Natural killer cell (primary cell): ENCODE measurements at places on chromosomes 6 and 20. TPM values are rescaled to one million over a fixed set of nuclear protein-coding genes. Genes with fewer than 3 reads are reported as not detected.

GRCh38 chr6:113304116-113304515, 553.0 kb upstream of the MARCKS start:
- DNase-seq, result no peak
- no peak overlapping the region for H3K4me3 ChIP-seq
- no peaks in the 10 kb centered on the region for H3K4me1 ChIP-seq
- H3K36me3 ChIP-seq, result no peaks in the 10 kb centered on the region
- H3K27ac ChIP-seq, result no peak overlapping the region

DNA sequence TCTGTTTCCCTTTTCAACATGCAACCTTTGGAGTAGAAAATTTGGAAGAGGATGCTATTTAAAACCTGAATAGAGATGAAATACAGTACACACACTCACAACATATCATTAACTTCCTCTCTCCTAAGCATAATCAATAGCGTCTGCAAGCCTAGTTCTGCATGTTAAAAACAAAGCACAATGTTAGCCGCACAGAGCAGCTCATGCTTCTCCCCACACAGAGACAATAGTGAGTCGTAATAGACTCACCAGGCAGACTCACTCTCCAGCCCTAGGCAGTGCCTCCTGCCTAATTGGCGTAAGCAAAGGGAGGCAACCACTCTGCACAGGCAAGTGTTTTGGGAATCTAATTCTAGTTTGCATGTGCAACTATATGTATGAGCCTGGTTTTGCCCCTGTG, 45.8 kb upstream of the ARID1B start:
- no peak for DNase-seq
- H3K27ac ChIP-seq, result no peak overlapping the region
- no peaks in the 10 kb centered on the region for H3K36me3 ChIP-seq
- no peak overlapping the region for H3K4me3 ChIP-seq
- no peaks in the 10 kb centered on the region for H3K27me3 ChIP-seq

GRCh38 chr20:46400828-46401477, 5.5 kb downstream of the ELMO2 start:
- peak overlapping the region; percentile 75 for H3K27ac ChIP-seq
- H3K4me1 ChIP-seq, result peaks cover 73% of the 10 kb centered on the region
- peaks cover 12% of the 10 kb centered on the region for H3K36me3 ChIP-seq
- H3K4me3 ChIP-seq, result no peak overlapping the region
- peak; percentile 85 for DNase-seq
- no peaks in the 10 kb centered on the region for H3K27me3 ChIP-seq

GRCh38 chr20:31568041-31568731, 36.9 kb upstream of the ID1 start:
- peaks cover 24% of the 10 kb centered on the region for H3K36me3 ChIP-seq
- peaks cover 20% of the 10 kb centered on the region for H3K4me1 ChIP-seq
- DNase-seq, result no peak
- H3K27ac ChIP-seq, result no peak overlapping the region
- no peak overlapping the region for H3K4me3 ChIP-seq

- peaks cover 86% of the 10 kb centered on the region for H3K4me1 ChIP-seq
- no peak for DNase-seq
- no peaks in the 10 kb centered on the region for H3K27me3 ChIP-seq
- no peak overlapping the region for H3K4me3 ChIP-seq
These were observed 27.8 kb downstream of the NOL4L start for GRCh38 chr20:32557319-32557718.

GRCh38 chr6:99121748-99122147, 174.0 kb upstream of the FBXL4 start:
- H3K27ac ChIP-seq, result no peak overlapping the region
- H3K27me3 ChIP-seq, result no peaks in the 10 kb centered on the region
- H3K4me3 ChIP-seq, result no peak overlapping the region
- no peaks in the 10 kb centered on the region for H3K36me3 ChIP-seq
- no peak for DNase-seq

GRCh38 chr20:47964149-47964548, 178.9 kb upstream of the SULF2 start:
- no peak for DNase-seq
- no peak overlapping the region for H3K27ac ChIP-seq
- no peaks in the 10 kb centered on the region for H3K4me1 ChIP-seq
- H3K4me3 ChIP-seq, result no peak overlapping the region

- H3K36me3 ChIP-seq, result peaks cover 52% of the 10 kb centered on the region
- no peak overlapping the region for H3K4me3 ChIP-seq
- no peaks in the 10 kb centered on the region for H3K27me3 ChIP-seq
These were observed 20.9 kb upstream of the DYNLRB1 start for GRCh38 chr20:34495307-34495706.

GRCh38 chr20:36645998-36646397, at the start of gene SLA2:
SLA2 (minus strand) TSS chr20:36646196; CDS start chr20:36641335, 4,861 bp downstream.
- peaks cover 57% of the 10 kb centered on the region for H3K4me1 ChIP-seq
- peaks cover 13% of the 10 kb centered on the region for H3K36me3 ChIP-seq
- H3K4me3 ChIP-seq, result peak within 1 kb of the TSS; percentile 54
- peak within 1 kb of the TSS; percentile 85 for H3K27ac ChIP-seq
- peak; percentile 70 for DNase-seq
- H3K27me3 ChIP-seq, result no peaks in the 10 kb centered on the region

GRCh38 chr6:16670183-16670582, 91.1 kb downstream of the ATXN1 start:
- H3K27ac ChIP-seq, result no peak overlapping the region
- no peak overlapping the region for H3K4me3 ChIP-seq
- H3K36me3 ChIP-seq, result no peaks in the 10 kb centered on the region
- H3K4me1 ChIP-seq, result peaks cover 7% of the 10 kb centered on the region
- no peak for DNase-seq
- no peaks in the 10 kb centered on the region for H3K27me3 ChIP-seq

DNA sequence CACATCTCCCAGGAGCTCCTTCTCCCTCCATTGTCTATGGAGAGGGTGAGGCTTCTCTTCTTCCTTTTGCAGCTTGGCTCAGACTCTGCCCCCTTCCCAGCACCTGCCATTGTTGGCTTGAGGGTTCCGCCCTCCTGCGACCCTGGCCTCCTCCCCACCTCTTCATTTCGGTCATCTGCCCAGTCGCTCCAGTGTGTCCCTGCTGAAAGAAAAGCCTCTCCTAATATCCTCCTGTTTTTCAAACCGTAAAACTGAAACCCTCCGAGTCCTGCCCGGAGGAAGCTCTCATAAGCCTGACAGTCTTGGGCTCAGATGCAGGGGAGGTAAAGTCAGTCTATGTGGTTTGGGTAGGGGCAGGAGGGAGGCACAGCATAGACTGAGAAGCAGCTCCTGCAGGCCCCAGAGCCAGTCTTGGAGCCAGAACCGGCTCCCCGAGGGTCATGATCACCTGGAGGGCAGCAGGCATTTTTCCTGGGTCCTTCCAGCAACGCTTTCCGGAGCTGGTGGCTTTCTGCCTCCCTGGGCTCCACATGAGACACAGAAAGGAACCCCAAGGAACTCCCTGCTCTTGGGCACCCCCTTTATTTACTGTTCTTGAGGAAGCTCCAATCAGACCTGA, 235.1 kb downstream of the SMOC2 start:
- no peaks in the 10 kb centered on the region for H3K4me1 ChIP-seq
- no peak overlapping the region for H3K27ac ChIP-seq
- H3K36me3 ChIP-seq, result no peaks in the 10 kb centered on the region
- no peak overlapping the region for H3K4me3 ChIP-seq
- DNase-seq, result no peak
- H3K27me3 ChIP-seq, result no peaks in the 10 kb centered on the region

DNA sequence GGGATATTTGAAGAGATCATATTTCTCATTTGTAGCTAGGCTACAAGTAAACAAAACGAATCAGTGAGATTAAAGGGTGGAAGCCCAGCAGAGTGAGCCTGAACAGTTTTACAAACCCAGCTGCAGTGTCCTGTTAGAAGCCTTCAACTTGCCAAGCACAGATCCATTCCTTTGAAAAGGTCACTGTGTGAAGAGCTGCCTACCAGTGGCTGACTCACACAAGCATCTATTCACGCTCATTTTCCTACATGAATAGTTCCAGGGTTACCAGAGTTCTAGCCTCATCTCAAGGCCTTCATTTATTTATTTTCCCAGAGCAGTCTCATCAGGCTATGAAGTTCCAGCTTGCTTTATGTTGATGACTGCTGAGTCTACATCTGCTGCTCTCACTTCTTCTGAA, 25.7 kb upstream of the MLIP start:
- no peaks in the 10 kb centered on the region for H3K36me3 ChIP-seq
- DNase-seq, result no peak
- no peak overlapping the region for H3K27ac ChIP-seq
- H3K27me3 ChIP-seq, result no peaks in the 10 kb centered on the region
- H3K4me1 ChIP-seq, result no peaks in the 10 kb centered on the region
- no peak overlapping the region for H3K4me3 ChIP-seq

- H3K36me3 ChIP-seq, result no peaks in the 10 kb centered on the region
- no peak overlapping the region for H3K4me3 ChIP-seq
- DNase-seq, result no peak
- no peaks in the 10 kb centered on the region for H3K27me3 ChIP-seq
- no peak overlapping the region for H3K27ac ChIP-seq
- H3K4me1 ChIP-seq, result peaks cover 12% of the 10 kb centered on the region
These were observed 90.6 kb upstream of the NAA20 start for GRCh38 chr20:19926591-19926990.

DNA sequence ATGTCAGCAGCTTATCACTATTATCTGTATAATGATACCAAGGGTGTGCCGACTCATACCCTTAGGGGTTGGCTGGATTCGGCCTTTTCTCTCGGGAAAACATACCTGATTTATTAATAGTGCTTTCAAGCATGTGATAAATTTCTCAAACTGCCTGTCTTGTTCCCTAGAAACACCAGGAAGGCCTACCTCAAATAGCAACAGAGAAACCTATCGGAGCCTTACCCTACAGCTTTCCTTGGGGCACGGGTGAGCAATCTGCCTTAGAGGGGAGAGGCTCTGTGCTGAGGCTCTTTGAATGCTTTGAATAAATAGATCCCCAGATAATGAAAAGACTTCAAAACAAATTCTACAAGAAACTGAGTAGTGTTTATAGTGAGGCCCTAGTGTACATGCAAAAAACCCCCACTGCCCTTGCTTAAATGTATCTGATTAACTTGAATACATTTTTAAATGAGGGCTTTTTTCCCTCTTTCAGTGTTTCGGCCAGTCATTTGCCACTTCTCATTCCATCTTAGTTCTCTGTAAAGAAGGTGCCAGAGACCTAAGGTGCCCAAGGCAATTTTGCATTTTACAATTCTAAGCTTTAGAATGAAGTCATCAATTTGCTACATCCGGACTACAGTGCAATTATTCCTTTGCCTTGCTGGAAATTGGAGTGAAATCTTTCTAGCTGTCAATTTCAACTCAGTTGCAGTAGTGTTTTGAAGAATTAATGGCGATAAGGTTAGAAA, 320.1 kb downstream of the ESR1 start:
- no peaks in the 10 kb centered on the region for H3K27me3 ChIP-seq
- no peak for DNase-seq
- peaks cover 78% of the 10 kb centered on the region for H3K36me3 ChIP-seq
- H3K4me1 ChIP-seq, result no peaks in the 10 kb centered on the region
- no peak overlapping the region for H3K4me3 ChIP-seq
- no peak overlapping the region for H3K27ac ChIP-seq

APOM gene
- total RNA-seq, result 2.8 TPM

SYCP2L gene
- total RNA-seq, result 0.82 TPM

MUCL3 gene
- total RNA-seq, result not detected
